ENCODE measurements at places on chromosomes 7 and 10.

- DNase-seq: peak; percentile 23
Measured at GRCh38 chr7:13282377-13282980, 595.0 kb downstream of the ARL4A start.

- DNase-seq: no peak
Measured at GRCh38 chr7:144957998-144958397, 122.1 kb upstream of the TPK1 start.

- DNase-seq: no peak
Measured at GRCh38 chr10:52308251-52309031, 5.6 kb upstream of the DKK1 start.

DNA sequence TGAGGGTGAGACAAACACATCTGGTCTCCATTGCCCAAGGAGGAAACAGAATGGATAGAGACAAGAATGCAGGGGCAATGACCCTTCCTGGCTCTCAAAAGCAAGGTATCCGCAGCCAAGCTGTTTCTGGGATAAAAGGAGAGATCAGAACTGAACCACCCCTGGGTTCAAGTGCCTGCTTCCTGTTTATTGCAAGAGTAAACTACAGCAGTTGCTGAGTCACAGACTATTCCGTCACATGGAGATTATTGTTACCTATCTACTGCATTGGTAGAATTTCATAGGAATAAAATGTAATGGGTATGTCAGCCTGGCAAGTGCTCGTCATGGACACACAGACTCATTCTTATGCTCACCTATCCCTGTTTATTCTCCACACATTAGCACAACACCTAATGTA, 821.6 kb downstream of the GRID1 start:
- no peak for DNase-seq

DNA sequence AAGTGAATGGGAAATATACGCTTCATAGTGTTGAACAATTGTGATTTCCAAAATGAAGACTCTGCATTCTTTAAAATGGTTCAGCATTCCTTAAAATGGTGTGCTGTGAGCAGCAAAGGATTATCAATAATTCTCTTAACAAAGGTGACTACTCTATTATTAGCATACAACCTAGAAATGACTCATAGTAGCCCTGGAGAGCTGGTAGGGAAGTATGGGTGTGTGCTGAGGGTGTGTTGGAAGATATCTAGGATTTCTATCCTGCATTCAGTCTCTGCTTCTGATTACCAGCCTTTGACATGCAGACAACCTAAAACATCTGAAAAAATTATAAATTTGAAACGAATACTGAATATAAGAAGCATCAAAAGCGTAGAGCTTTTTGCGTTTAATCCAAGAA, 72.5 kb downstream of the SEMA3D start:
- no peak for DNase-seq

- DNase-seq: no peak
Measured at GRCh38 chr7:17971411-17971810, 31.1 kb upstream of the SNX13 start.

DNA sequence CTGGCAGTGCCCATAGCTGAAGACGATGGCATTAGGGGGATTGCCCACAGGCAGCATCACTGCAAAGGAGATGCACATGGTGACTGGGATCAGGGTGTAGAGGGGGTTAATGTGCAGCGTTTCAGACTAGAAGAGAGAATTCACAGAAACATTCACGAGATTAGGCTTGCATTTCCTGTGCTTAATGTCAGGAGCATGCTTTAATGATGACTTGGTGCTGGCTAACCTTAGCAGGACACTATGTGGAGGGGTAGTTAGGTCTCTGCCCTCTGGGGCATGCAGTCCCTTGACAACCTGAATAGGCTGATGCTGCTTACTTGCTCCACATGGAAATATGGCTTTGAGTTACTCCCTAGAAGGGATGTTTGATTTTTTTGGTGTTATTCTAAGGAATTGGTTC, 21.8 kb downstream of the STMP1 start:
- no peak for DNase-seq

DNA sequence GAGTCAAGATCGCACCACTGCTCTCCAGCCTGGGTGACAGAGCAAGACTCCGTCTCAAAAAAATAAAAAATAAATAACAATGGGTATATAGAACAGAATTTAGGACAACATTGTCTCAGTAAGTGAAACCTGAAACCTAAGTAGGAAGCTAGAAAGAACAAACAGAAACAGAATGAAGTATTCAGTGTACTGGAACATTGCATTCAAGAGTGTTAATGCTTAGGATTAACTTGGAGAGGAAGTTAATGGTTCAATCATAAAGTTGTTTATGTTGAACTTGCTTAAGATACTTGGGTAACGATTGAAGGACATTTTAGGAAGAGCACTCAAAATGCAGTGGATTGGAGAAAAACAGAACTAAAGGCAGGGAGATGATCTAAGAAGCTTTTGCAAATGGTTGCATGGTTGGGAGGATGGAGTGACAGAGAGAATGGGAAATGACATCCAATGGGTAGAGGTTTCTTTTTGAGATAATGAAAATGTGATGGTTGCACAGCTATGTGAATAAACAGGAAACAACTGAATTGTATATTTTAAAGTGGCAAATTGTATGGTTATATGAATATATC, 233.7 kb downstream of the ADK start:
- no peak for DNase-seq

DNA sequence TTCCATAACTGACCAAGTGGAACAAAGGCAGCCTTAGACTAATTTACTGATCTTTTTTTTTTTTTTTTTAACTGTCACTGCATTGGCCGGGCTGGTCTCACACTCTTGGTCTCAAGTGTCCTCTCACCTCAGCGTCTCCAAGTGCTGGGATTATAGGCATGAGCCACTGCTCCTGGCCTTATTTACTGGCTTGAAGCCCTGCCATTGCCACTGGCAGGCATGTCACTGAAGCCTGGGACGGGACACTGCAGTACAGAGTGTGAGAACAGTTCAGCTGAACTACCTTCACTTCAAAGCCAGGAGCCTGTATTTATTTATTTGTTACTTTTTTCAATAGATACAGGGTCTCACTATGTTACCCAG, 15.4 kb upstream of the ARHGAP12 start:
- no peak for DNase-seq

GRCh38 chr7:69577221-69577620, 21.1 kb upstream of the AUTS2 start:
- DNase-seq: no peak

DNA sequence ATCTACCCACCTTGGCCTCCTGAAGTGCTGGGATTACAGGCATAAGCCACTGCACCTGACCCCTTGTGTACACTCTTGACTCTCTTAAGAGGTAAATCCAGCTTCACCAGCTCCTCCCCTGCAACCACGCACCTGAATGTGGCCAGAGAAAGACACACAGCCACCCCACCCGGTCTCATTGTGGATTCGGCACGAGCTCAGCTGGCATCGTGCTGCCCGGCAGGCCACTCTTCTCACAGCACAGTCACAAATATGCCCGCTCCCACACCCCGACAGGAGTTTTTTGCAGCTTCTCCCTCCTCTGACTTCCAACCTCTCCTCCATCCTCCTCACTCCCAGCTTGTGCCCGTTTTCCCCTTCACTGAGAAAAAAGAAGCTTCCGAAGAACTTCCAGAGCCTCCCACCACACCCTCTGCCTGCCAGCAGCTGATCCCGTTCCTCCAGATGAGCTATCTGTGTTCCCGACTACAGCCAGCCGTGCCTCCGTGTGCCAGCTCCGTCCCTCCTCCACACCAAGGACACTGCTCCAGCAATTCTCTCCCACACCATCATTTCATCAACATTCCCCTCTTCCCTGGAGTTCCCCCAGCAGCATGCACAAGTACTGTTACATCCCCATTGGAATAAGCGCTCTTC, 8.0 kb upstream of the SMARCD3 start:
- DNase-seq: no peak

DNA sequence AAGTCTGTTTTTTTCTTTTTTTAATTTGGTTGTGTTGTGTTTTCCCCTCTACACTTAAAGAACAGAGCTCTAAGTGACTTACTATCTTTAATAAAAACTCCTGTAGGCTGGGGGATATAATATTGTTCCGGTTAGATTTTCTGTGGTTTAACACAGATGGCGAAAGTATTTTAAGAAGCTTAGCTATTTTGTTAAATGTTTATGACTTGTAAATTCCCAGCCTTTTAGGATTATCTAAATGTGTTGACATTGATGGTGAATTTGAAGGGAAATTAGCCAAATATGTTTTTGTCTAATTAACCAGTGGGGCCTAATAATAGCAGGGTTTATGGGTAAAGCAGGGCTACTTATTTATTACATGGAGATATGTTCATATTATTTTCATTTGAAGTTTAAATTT, 538.5 kb downstream of the INHBA start:
- DNase-seq: no peak

DNA sequence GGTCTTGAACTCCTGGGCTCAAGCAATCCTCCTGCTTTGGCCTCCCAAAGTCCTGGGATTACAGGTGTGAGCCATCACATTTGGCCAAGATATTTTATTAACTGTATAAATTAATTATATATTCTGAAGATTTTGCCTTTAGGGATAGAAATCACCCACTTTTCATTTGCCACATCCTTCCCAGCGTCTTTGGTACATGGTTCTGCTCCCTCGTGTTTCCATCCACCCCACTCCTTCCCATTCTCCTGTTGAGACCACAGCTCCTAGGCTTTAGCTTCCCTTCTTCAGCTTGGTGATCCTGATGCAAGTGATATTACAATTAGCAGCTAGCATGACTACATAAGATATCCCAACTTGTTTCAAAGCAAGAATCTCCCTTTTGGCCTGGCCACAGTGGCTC, 8.4 kb downstream of the CPA1 start:
- no peak for DNase-seq

DNA sequence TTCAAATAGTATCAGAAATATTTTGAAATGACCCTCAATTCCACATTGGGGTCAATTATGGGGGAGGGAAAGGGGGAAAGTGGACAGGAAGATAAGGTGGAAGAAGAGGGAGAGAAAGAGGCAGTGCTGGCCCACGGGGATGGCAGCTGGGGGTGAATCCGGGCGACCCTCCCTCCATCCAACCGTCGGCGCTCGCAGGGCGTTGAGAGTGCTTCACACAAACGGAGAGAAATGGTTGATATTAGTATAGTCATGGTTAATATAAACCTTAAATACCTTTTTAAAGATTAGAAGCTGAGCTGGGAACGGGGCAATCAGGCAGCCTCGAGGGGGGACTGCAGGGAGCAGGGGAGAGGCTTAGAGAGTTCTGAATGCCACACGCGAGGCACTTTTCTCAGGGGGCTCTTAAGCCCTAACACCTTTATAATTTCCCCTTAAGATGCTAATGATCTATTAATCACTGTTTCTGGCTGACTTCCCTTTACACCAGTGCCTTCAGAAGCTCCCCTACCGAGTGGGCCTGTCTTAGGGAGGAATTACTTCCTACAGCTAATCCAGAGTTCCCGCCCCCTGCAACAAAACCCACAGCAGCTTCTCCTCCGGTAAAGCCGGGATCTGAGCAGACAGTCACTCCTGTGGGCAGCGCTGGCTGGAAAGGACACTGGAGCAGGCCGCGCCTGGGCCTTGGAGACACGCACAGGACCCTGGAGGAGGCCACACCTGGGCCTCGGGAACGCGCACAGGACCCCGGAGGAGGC, 39.5 kb downstream of the PRKAG2 start:
- DNase-seq: peak; percentile 50

DNA sequence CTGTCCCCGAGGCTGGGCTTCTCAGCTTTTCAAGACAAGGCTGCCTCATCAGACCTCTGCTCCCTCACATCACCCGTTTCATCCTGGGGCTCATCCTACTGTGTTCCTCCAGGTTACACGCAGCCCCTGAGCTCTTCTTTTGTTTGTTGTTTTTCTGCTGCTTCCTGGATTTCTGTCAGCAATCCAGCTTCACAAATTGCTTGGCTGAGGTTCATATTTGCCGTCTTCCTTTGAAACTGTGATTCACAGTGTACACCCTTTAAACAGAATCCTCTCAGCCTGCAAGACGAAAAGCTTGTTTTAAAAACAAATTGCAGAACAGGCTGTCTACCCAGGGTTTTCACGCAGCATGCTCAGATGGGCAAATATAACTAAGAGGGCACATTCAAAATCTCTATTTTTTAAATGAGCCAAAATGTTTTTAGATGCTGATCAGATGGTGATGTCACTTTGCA, 39.1 kb upstream of the PARD3 start:
- no peak for DNase-seq

GRCh38 chr10:59099481-59099880, 77.0 kb upstream of the PHYHIPL start:
- no peak for DNase-seq

DNA sequence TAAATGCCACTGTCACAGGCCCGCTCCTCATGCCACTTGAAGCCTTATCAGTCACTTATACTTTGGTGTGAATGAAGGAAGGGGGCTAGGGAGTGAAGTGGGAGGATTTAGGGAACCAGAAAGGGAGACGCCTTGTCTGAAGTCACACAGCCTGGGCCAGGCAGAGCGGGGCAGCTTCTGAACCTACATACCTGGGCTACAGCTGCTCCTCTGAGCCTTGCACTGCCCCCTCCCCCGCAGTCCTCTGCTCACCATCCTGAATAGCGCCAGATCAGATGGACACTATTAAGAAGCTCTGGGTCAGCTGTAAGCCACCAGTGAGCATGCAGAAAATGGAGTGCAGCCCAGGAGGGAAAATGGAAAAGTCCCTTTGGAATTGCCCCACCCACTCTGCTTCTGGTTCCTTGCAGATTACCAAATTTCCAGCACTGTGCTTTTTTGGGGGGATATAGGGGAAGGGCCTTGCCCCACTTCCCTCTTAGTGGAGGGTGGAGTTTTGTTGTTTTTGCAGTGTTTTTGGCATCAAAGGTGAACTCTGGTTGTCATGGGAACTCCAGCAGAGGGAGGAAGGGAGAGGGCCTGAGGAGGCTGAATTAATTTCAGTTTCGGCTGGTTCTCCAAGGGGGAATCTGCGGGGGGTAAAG, 35.0 kb upstream of the ADCYAP1R1 start:
- no peak for DNase-seq

DNA sequence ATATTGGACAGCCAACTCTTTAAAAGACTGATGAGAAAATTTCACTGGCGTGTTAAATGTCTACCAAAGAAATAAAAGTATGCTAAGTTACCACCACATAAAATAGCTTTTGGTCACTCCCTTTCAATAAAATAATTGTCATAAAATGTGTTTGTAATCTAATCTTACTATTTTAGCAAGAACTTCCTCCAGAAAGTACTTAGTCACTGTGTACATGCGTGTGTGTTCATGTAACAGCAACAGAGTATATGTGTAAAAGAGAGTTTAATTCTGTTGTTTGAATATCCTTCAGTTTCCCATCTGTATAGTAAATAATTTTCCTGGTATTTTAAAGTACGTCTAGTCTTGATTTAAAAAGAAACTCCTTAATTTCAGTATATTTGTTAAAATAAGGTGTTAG, 35.0 kb upstream of the WASL start:
- no peak for DNase-seq

- DNase-seq: no peak
Measured at GRCh38 chr10:80275756-80276155, 13.7 kb downstream of the MAT1A start.

GRCh38 chr7:91034459-91035368, 229.5 kb upstream of the FZD1 start:
- no peak for DNase-seq

GRCh38 chr10:126439942-126440341, 51.7 kb upstream of the ADAM12 start:
- no peak for DNase-seq

All from NCI-H524 (cell line).